ENCODE measurements at places on chromosomes 11 and 22. TPM values are rescaled to one million over a fixed set of nuclear protein-coding genes. Genes with fewer than 3 reads are reported as not detected.

The SLCO2B1 gene
- 204 TPM for total RNA-seq

The ANO9 gene
- 22.4 TPM for total RNA-seq

GRCh38 chr11:61776561-61777075 is 15.8 kb downstream of the TMEM258 start:
- H3K27me3 ChIP-seq: no peaks in the 10 kb centered on the region
- peaks cover 5% of the 10 kb centered on the region for H3K4me1 ChIP-seq
- no peak overlapping the region for H3K4me3 ChIP-seq
- no peaks in the 10 kb centered on the region for H3K36me3 ChIP-seq
- peak; percentile 76 for DNase-seq

- H3K27ac ChIP-seq: no peak overlapping the region
- H3K4me3 ChIP-seq: no peak overlapping the region
- no peaks in the 10 kb centered on the region for H3K36me3 ChIP-seq
- peaks cover 20% of the 10 kb centered on the region for H3K4me1 ChIP-seq
These were observed 65.2 kb upstream of the CTSC start for GRCh38 chr11:88402784-88403183.

DNA sequence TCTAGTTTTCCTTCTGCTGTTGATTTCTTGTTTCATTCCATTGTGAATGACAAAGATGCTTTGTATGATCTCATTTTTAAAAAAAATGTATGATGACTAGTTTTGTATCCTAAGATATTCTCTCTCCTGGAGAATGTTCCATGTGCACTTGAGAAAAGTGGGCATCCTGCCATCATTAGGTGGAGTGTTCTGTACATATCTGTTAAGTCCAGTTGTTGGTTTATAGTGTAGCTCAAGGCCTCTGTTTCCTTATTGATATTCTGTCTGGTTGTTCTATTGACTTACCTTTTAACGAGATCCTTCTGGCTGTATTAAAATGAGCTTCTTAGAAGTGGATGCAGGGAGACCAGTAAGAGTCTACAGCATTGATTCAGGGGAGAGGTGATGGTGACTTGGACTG is 35.2 kb downstream of the SGSM1 start:
- DNase-seq: no peak
- H3K27me3 ChIP-seq: no peaks in the 10 kb centered on the region
- no peaks in the 10 kb centered on the region for H3K36me3 ChIP-seq
- no peak overlapping the region for H3K4me3 ChIP-seq

DNA sequence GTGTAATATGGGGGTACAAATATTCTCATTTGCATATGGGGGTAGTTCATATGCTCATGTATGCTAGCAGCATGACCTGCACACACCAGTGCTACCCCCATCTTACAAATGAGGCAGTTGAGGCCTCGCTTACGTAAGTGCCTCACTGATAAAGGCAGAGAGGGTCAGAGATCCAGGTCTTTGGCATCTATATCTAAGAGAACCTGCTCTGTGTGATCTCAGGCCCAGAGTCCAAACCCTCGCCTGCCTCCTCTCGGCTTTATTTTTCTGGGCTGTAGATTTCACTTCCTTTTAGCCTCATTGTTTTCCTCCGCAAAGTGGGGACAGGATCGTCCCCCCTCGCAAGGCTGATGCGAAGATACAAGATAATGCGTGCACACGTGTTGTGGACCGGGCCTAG is 325.2 kb downstream of the MN1 start:
- H3K27ac ChIP-seq: no peak overlapping the region
- no peak overlapping the region for H3K4me3 ChIP-seq
- H3K27me3 ChIP-seq: no peaks in the 10 kb centered on the region
- no peak for DNase-seq
- no peaks in the 10 kb centered on the region for H3K36me3 ChIP-seq

DNA sequence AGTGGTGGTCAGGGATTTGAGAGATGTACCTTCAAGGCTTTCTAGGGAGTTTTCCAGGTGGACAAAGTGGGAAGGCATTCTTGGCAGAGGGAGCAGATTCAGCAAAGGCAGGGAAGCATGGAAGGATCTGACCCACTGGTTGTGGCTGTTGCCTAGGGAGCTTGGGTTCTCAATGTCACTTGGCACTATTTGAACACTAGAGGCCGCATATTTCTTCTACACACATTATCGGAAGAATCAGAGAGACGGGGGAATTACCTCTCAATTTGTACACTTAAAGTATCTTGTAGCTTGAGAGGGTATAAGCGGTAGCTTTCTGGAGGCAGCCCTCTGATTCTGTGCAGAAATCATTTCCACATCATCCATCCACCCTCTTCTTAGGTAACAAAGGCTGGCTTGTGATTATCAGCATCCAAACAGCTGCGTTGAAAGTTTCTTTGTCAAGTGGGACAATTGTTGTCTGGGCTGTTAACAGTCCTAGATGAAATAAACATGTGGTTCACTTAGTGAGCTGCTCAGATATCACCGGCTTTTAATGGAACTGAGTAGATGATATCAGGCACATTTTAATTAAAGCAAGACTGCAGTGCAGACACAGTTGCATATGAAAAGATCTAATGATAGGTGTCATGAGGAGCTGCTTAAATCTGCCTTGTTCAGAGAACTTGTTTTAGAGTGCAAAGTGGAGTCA is 2.6 kb downstream of the NELL1 start:
- H3K4me1 ChIP-seq: no peaks in the 10 kb centered on the region

DNA sequence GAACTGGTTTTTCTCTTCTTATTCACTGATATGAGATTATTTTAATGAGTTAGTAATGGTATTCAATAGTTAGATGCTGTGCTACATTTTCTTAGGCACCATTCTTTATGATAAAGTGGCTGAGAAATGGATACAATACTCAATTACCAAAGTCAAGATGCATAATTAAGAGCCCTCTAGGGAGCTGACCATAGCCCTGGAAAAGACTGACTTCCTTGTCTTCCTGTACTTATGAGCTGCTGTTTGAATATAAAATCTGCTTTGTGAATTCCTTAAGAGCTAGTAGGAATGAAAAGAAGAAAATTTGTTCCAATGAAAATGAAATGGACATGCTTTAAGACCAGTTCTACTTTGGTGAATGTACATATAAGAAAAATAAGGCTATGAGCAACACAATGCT is 452.3 kb downstream of the KCNA4 start:
- no peak overlapping the region for H3K4me3 ChIP-seq
- H3K4me1 ChIP-seq: no peaks in the 10 kb centered on the region
- no peaks in the 10 kb centered on the region for H3K36me3 ChIP-seq
- DNase-seq: no peak

DNA sequence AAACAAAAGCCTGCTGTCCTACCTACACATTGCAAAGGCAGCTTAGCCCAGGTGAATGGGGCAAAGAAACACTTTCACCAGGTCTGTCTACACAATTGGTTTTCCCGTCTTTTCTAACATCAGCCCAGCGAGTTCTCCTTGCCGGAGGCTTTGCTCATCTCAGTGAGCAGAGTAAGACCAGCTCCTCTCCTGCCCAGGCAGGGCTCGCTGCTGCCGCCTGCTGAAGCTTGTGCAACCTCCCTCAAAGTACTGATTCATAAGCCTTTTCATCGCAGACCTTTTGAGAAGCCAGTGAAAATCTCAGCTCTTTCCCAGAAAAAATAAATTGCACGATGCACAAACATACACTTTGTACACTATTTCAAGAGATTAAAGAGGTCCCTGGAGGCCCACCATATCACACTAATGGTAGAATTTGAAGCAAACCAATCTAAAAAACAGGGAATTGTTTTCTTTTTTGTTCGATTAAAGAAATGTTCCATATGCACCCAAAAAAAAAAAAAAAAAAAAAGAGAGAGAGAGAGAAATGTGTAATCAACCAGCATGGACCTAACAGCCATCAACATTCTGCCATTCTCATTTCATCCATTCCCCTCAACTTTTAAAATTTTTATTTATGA is 328.1 kb upstream of the MPPED2 start:
- H3K27me3 ChIP-seq: peaks cover 14% of the 10 kb centered on the region
- no peak overlapping the region for H3K4me3 ChIP-seq
- H3K36me3 ChIP-seq: no peaks in the 10 kb centered on the region
- no peak overlapping the region for H3K27ac ChIP-seq
- no peaks in the 10 kb centered on the region for H3K4me1 ChIP-seq
- peak; percentile 67 for DNase-seq

- H3K4me1 ChIP-seq: peaks cover 49% of the 10 kb centered on the region
- no peaks in the 10 kb centered on the region for H3K36me3 ChIP-seq
- H3K27ac ChIP-seq: no peak overlapping the region
- no peak for DNase-seq
These were observed 45.7 kb downstream of the TRIOBP start for GRCh38 chr22:37742376-37743171.

All from upper lobe of right lung (tissue), 1 donor.